Fibroblast of skin of left biceps (primary cell): ENCODE measurements at places on chromosomes 1 and 21.

DNA sequence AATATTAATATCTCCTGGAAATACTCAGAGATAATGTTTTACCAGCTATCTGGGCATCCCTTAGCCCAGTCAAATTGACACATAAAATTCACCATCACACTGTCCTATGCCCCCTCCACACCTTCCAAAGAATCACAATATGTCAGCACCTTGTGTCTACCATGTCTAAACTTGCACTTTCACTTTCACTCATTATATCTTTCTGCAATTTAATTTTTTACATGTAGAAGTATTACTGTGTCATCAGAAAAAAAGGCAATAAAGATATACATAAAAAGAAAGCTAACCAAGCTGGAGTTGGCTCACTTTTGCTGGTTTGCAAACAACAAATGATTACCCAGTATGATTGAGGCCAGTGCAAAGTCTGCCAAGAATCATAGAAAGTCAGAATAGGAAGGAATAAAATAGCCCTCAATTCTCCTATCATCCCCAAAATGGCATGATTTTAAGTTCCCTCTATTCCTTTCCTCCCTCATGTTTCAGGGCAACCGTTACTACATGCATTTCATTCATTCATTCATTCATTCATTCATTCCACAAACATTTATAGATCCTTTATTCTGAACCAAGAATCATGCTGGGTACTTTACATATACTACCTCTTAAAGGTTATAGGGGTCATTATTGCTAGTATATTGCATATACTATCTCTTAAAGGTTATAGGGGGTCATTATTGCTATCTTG lies 5.9 kb upstream of the LUZP1 start:
- no peak for DNase-seq

DNA sequence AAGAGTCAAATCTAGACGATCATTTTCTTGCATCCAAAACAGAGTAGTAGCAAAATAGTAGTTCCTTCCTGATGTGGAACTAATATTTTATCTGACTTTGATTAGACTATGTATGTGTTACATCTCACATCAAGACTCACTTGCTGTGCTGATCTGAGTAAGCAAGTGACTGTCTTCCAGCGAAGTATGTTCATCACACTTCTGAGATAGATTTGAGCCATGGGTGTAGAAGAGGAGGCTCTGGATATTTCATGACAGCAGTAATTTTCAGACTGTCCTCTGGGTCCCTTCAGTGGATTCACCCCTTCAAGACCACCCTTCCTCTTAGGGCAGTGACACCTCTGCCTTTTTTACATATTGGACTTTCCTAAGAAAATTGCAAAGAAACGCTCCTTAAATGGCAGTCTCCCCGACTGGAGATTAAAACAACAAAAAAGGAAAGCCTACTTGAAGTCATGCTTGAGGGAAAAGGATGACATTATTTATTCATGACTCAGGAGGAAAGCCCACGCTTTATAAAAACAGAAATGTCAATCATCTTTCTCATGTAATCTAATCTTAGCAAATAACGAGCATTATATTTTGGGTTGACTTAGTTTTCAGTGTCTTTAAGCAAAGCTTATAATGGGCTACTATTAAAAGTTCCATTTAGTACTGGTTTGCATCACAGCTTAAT lies 22.8 kb downstream of the ATP1B1 start:
- no peak for DNase-seq

- DNase-seq: no peak
These were observed 707 bp downstream of the PRCC start for GRCh38 chr1:156767879-156768604.

- DNase-seq: no peak
These were observed 411.8 kb downstream of the SETD4 start for GRCh38 chr21:35648512-35648911.

DNA sequence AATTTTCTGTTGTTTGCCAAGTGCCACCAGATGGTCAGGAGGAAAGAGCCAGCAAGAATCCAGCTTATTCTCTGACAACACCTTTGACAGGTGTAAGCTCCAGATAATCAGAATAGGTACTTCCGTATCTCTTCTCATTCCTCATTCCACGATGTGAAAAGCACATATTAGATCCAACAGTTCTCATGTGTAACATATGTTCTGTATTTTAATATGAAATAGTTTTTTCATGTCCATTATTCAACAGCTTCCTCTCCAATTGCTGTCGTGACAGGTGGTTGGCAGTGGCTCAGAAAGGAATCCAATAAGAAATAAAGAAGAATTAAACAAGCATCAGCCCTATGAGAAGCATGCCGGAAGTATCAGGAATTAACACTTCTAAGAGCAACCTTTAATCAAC lies 1624.7 kb downstream of the MRPL39 start:
- DNase-seq: no peak

DNA sequence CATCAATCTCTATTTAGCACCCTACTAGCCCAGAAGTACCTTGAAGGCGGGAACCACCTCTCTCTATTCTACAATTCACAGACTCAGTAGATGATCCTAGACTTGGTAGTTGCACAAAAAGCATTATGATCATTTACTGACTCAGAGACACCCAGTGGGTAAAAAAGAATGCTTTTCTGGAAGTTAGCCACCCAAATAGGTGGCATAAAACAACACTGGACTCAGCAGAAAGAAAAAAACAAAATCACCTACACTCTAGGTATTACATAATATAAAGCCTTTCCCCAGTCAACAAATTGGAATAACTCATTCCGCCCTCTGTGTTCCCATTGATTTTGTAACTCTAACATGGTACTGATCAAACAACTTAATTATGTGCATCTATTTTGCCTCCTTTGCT lies 126.3 kb downstream of the PTPN14 start:
- no peak for DNase-seq

- no peak for DNase-seq
These were observed 20.8 kb upstream of the MPC2 start for GRCh38 chr1:167957710-167958109.

DNA sequence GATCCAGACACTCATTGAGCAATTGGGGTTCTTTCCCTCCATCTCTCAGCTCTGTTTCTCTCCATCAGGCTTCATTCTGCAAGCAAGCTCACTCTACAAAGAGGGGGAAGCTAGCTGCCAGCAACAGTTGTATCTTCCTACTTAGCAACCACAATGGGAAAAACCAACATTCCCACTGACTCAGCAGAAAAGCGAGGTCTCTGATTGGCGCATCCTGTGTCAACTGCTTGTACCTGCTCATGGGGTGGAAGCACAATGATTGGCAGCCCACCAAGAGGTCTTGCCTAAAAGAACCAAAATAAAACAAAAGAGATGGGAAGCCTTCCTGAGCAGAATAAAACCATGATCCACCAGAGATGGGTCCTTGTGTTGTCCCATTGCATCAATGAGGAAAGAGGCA lies 4.0 kb upstream of the CDA start:
- DNase-seq: no peak
